ENCODE measurements at places on chromosomes 16 and 17.

- no peak for DNase-seq
Measured at GRCh38 chr17:42347606-42348005, 40.6 kb downstream of the STAT3 start.

DNA sequence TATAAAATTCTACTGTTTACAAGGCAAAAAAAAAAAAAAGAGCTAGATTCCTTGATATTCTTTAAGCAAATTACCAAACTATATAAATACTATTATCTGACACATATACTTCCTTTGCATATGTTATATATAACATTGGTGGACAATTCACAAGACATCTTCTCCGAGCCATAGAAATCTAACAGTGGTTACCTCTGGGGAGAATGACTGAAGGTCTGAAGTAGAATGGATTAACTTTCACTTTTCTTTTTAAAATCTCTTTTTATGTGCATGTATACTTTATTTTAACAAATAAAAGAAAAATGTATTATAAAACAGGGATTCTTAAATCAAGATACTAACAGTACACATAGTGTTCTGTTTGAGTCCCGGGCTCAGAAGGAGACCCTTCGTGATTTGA lies 131.0 kb downstream of the MRTFB start:
- DNase-seq: no peak

GRCh38 chr16:54932021-54932660 lies 1.5 kb downstream of the IRX5 start:
- no peak for DNase-seq

DNA sequence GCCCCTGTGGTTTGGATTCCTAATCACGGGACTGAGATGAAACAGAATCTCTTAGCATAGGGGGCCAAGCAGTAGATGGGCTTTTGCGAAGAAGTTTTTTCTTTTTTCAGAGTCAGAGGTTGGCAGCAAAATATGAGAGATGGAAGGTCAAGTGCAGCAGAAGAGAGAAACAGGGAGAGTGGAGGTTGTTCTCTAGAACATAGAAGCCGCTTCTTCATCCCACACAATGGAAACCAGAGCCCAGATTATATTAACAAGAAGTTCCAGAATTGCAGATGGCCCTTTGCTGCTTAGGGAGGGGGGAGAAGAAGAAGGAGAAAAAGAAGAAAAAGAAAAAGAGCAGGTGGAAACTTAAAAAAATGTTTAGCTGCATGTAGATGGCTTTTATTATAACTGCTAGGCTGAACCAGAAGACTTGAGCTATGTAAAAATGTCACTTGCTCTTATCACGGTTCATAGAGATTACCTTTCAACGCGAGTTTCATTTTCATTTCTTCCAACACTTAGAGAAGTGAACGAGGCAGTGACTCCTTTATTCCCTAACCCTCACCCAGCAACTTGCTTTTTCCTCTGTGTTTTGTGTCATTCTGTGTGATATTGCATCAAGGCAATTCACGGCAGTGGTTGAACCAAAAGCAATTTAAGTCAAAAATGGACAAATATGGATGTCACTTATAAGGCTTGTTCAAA lies 737.5 kb downstream of the WWOX start:
- no peak for DNase-seq

- no peak for DNase-seq
Measured at GRCh38 chr16:85195900-85196772, 83.9 kb upstream of the CIBAR2 start.

DNA sequence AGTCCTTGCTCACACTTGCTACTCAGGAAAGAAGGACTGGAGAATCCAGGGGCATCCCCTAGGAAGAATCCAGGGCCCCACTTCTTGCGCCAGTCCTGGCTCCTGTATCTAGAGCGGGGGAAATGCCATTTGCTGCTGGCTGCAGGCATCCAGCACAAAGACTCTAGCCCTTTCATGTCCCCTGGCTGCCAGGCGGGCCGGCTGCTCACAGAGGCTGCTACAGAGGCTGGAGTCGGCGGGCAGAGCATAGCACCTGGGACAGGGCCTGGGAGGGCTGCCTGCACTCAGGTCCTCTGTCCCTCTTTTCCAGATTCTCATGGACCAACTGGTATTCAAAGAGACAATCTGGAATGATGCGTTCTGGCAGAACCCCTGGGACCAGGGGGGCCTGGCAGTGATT lies 13.8 kb downstream of the SMIM5 start:
- DNase-seq: no peak

DNA sequence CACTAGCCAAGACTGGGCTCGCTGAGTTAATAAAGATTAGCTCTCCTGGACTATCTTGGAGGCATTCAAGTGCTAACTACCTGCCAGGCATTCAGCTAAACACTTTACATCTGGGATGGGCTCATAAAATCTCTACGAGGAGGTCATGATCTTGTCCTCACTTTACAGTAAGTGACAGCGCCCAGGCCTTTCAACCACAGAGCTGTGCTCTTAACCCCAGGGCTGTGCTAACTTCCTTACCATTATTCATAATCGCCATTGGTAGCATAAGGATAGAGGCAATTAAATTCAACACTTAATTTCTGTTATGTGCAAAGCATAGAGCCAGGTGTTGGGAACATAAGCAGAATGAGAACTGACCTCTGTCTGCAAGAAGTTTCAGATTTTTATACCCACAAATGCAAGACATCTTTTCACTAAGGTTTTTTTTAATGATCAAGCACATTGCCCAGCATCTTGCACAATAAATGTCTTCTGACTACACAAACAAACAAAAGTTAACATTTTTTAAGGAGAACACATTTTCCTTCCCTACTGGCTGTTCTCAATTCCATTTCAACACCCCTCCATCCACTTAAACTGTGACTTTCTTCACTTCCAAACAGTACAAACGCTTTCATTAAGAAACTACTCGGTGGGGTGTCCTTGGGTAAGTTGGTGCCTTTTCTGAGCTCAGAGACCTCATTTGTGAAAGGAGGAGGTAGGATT lies 172.3 kb downstream of the C16orf78 start:
- no peak for DNase-seq

GRCh38 chr17:39599004-39599664 lies 8.6 kb downstream of the NEUROD2 start:
- DNase-seq: no peak

DNA sequence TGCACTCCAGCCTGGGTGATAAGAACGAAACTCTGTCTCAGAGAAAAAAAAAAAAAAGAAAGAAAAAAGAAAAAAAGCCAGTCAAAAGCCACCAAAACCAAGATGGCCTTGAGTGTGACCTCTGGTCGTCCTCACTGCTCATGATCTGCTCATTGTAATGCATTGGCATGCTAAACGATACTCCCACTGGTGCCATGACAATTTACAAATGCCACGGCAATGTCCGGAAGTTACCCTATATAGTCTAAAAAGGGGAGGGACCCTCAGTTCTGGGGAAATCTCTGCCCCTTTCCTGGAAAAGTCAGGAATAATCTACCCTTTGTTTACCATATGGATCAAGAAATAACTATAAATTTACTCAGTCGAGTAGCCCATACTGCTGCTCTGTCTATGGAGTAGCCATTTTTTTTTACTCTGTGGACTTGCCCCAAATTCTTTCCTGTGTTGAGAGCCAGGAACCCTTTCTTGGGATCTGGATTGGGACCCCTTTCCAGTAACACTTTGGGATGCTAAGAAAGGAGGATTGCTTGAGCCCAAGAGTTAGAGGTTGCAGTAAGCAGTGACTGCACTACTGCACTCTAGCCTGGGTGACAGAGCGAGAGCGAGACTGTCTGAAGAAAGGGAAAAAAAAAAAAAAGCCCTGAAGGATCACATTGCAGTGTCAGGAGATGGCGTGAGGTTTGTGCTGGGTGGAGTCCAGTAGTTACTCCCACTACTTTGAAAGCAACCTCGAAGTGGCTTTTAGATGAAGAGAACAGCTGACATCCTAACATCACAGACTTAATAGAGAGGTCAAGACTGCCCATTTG lies 3.7 kb upstream of the TMEM231 start:
- DNase-seq: no peak

GRCh38 chr17:76166168-76166567 lies 25.1 kb upstream of the FOXJ1 start:
- DNase-seq: no peak

DNA sequence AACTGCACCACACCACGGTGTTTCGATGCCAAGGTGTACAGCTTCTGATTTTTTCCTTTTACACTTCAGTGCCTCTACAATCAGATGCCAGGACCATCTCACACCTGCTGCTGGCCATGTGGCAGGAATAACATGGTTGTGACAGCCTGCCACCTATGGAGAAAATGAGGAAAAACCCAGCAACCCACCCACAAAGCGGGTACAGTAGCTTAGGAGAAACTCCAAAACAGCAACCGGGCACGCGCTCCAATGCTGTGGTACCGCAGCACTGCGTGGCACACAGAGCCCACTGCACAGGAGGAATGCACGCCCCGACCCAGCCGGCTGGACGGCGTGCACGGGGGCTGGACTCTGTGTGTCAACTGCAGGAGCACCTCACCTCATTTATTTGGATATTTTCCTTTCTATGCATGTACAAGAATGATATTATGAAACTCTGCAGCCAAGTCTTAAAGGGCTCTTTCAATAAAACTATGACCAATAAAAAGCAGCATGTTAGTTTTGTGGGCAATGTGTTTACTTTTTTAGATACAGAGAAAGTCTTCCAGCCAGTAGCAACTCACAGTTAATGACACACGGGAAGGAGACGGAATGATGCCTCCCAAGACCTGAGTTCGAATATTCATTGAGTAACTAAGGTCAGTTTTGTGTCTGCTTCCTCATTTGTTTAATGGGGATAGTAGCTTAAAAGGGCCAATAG lies 45.9 kb downstream of the MAP1LC3B start:
- DNase-seq: no peak

Data from cardiac septum (tissue), 1 donor.